Activated T-helper 1 cell treated with anti-CD3 and anti-CD28 coated beads, Interleukin-12 subunit alpha, Interleukin-12 subunit beta, Interleukin-2, Interleukin-4 antibody, amounts not matched to agents 30 ng/mL and 10 ng/mL and 1 ng/mL, durations not matched to agents 14 hours and 24 hours and 36 hours (primary cell): ENCODE measurements at places on chromosomes 16 and 17.
A peak's percentile ranks its signal among the peaks of the same experiment; 100 is the strongest.

DNA sequence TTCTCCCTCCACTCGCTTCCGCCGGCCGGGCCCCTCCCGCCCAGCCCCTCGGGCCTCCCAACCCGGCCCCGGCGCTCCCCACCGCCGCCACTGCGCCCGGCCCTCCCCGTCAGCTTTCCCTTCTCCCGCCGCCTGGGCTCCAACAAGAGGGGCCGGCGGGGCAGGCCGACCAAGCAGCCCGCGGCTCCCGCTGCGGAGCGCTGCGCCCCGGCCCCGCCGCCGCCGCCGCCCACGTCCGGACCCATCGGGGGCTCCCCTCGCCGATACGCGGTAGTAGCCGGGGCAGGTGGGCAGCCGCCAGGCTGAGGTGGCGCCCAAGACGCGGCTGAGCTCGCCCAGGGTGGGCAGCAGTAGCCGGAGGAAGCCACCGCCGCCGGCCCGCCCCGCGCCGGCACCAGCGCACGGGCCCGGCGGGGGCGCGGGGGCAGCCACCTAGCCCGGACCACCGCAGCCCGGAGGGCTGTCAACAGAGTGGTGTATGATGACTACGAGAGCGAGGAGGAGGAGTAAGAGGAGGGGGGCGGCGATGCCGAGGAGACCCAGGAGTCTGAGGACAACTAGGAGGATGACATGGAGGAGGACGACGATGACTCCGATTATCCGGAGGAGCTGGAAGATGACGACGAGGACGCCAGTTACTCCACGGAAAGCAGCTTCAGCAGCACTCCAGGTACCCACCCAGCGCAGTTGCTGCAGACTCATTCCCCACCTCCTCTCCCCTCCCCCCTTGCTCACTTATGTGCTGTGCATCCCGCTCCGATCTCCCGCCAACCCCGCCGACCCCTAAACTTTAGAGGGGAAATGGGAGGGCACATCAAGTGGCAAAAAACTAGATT is 498 bp downstream of the LRRC37B start:
- peaks cover 12% of the 10 kb centered on the region for H3K36me3 ChIP-seq
- peak; percentile 37 for DNase-seq
- peak overlapping the region; percentile 93 for H3K4me3 ChIP-seq
- H3K27ac ChIP-seq: peak overlapping the region; percentile 90
- no peaks in the 10 kb centered on the region for H3K27me3 ChIP-seq

DNA sequence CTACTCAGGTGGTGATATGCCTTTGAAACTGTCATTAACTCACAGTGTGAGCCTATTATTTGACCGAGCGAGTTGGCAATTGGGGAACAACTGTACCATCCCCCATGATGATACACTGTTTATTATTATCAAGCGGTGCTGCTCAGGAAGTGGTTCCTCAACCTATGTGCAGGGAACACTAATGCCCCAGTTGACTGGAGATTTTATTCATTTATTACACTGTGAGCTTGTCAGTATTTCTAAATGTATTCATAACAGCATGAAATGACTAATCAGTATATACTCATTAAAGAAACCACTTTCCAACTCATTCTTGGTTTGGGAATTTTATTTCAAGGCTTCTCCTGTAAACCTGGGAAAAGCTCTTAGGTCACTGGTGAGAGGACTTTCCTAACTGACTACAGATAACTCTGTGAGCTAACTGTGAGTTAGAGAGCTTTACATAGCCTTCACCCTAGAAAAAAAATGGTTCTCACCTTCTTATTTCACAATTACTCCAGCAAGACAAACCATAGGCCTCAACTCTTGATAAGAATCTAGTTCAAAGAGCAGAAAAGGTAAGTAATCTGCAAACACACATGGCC is 42.4 kb downstream of the NXPH3 start:
- H3K36me3 ChIP-seq: peaks cover 44% of the 10 kb centered on the region
- no peak for DNase-seq
- no peak overlapping the region for H3K27ac ChIP-seq
- H3K4me3 ChIP-seq: no peak overlapping the region
- peaks cover 24% of the 10 kb centered on the region for H3K4me1 ChIP-seq

DNA sequence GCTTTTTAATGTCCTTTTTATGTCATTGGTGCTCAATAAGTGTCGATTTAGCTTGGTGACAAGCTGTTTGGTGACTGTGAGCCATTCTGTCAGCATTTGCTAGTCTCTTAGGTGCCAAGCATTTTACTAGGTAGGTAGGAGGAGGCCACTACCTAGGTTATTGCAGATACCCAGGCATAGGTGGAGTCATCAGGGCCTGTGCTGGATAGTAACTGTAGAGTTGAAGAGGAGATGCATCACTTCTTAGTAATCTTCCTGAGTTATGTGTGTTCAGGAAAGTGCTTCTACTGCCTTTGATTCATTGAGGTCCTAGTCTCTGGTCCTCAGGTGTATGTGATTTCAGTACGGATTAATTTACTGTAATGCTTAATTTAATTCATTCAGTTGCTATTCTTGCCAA is 17.7 kb downstream of the USP10 start:
- no peak for DNase-seq
- no peaks in the 10 kb centered on the region for H3K27me3 ChIP-seq
- no peak overlapping the region for H3K4me3 ChIP-seq
- peaks cover 15% of the 10 kb centered on the region for H3K36me3 ChIP-seq

GRCh38 chr16:28130099-28131088 is 66.9 kb upstream of the GSG1L start:
- DNase-seq: no peak
- H3K36me3 ChIP-seq: peaks cover 59% of the 10 kb centered on the region
- no peak overlapping the region for H3K4me3 ChIP-seq
- H3K4me1 ChIP-seq: peaks cover 17% of the 10 kb centered on the region

GRCh38 chr16:15874745-15875314 is 13.6 kb downstream of the CEP20 start:
- no peak overlapping the region for H3K27ac ChIP-seq
- no peak for DNase-seq
- H3K4me1 ChIP-seq: peaks cover 15% of the 10 kb centered on the region
- H3K4me3 ChIP-seq: no peak overlapping the region
- peaks cover 33% of the 10 kb centered on the region for H3K36me3 ChIP-seq

GRCh38 chr17:72719578-72720493 is 372.7 kb downstream of the SLC39A11 start:
- peaks cover 4% of the 10 kb centered on the region for H3K27me3 ChIP-seq
- H3K4me1 ChIP-seq: peaks cover 47% of the 10 kb centered on the region
- peak; percentile 62 for DNase-seq
- peak overlapping the region; percentile 68 for H3K4me3 ChIP-seq
- peak overlapping the region; percentile 81 for H3K27ac ChIP-seq

GRCh38 chr16:24045641-24046040 is 209.9 kb downstream of the PRKCB start:
- no peak overlapping the region for H3K27ac ChIP-seq
- no peaks in the 10 kb centered on the region for H3K27me3 ChIP-seq
- H3K4me3 ChIP-seq: no peak overlapping the region

DNA sequence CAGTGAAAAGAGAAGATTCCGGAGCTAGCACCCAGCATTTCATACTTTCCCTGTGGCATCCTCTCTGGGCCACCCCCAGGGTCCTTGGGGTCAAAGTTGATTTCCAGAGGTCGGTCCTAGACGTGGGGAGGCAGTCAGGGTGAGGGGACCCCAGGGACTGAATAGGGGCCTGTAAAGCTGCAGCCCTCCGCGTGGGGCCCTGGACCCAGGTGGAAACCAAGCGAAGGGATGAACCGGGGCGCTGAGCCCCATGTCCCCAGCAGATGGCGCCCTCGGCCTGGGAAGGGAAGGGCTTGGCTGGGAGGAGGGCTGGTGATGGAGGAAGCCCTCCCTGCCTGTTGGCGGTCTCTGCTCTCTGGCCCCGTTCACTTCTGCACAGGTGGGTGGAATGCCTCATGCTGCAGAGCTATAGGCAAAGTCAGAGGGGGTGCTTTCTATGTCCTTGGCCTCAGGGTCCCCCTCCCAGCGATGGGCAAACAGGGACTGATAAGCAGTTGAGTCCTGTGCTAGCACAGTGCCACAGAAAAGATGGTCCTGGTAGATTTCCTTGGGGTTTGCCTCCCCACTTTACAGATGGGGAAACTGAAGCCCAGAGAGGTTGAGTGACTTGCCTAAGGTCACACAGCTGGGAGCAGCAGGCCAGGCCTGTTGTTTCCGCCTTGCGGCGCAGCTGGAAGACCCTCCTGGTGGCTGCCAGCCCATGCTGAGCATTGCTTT is 163.4 kb upstream of the CIBAR2 start:
- H3K27me3 ChIP-seq: no peaks in the 10 kb centered on the region
- no peaks in the 10 kb centered on the region for H3K4me1 ChIP-seq
- peak; percentile 43 for DNase-seq
- H3K4me3 ChIP-seq: no peak overlapping the region
- no peaks in the 10 kb centered on the region for H3K36me3 ChIP-seq
- H3K27ac ChIP-seq: no peak overlapping the region

- H3K4me3 ChIP-seq: no peak overlapping the region
- H3K4me1 ChIP-seq: peaks cover 19% of the 10 kb centered on the region
- DNase-seq: no peak
- H3K36me3 ChIP-seq: no peaks in the 10 kb centered on the region
- no peak overlapping the region for H3K27ac ChIP-seq
These were observed 10.6 kb upstream of the TMIGD1 start for GRCh38 chr17:30344283-30345088.

GRCh38 chr17:63751806-63752205 is 10.2 kb upstream of the STRADA start:
- H3K4me1 ChIP-seq: peaks cover 16% of the 10 kb centered on the region
- no peak for DNase-seq
- H3K36me3 ChIP-seq: peaks cover 38% of the 10 kb centered on the region
- no peaks in the 10 kb centered on the region for H3K27me3 ChIP-seq
- peak overlapping the region; percentile 83 for H3K27ac ChIP-seq

- peaks cover 49% of the 10 kb centered on the region for H3K36me3 ChIP-seq
- peaks cover 23% of the 10 kb centered on the region for H3K4me1 ChIP-seq
- H3K27ac ChIP-seq: peak overlapping the region; percentile 40
These were observed 59.0 kb downstream of the ANKFY1 start for GRCh38 chr17:4204710-4205173.

DNA sequence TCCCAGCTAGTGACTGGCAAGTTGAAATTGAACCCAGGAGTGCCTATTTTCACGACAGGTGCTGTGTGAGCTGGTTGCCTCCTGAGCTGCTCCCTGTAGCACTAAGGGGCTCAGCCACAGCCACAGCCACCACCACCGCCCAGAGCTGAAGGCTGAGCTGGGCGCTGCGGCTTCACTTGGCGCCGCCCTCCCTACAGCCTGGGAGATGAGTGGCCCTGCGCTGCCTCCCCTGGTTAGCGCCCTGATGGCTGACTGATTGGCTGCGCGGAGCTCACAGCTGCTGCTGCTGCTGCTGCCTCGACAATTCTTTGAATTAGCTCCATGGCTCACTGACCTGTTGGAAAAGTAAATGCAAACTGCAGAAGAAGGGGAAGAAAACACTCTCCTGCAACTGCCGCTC is 91.8 kb upstream of the TMEM132E start:
- no peaks in the 10 kb centered on the region for H3K36me3 ChIP-seq
- no peak for DNase-seq
- peaks cover 5% of the 10 kb centered on the region for H3K27me3 ChIP-seq
- peaks cover 5% of the 10 kb centered on the region for H3K4me1 ChIP-seq

GRCh38 chr16:78448658-78449271 is 349.3 kb downstream of the WWOX start:
- H3K4me1 ChIP-seq: no peaks in the 10 kb centered on the region
- no peak overlapping the region for H3K4me3 ChIP-seq
- H3K27ac ChIP-seq: no peak overlapping the region
- H3K27me3 ChIP-seq: no peaks in the 10 kb centered on the region

GRCh38 chr16:12182212-12182611 is 205.7 kb downstream of the SNX29 start:
- H3K4me3 ChIP-seq: no peak overlapping the region
- H3K36me3 ChIP-seq: no peaks in the 10 kb centered on the region
- peaks cover 1% of the 10 kb centered on the region for H3K27me3 ChIP-seq
- no peaks in the 10 kb centered on the region for H3K4me1 ChIP-seq

GRCh38 chr17:48123776-48124388 is 16.3 kb downstream of the SNX11 start:
- H3K4me3 ChIP-seq: no peak overlapping the region
- no peaks in the 10 kb centered on the region for H3K27me3 ChIP-seq
- peak overlapping the region; percentile 51 for H3K27ac ChIP-seq
- peaks cover 5% of the 10 kb centered on the region for H3K4me1 ChIP-seq
- no peak for DNase-seq

GRCh38 chr17:42163696-42164407 is 9.1 kb upstream of the RAB5C start:
- no peak overlapping the region for H3K27ac ChIP-seq
- no peak for DNase-seq
- no peaks in the 10 kb centered on the region for H3K36me3 ChIP-seq
- no peaks in the 10 kb centered on the region for H3K4me1 ChIP-seq
- no peak overlapping the region for H3K4me3 ChIP-seq

GRCh38 chr16:14175086-14175485 is 104.0 kb downstream of the MRTFB start:
- H3K4me1 ChIP-seq: no peaks in the 10 kb centered on the region
- H3K27ac ChIP-seq: no peak overlapping the region
- no peaks in the 10 kb centered on the region for H3K27me3 ChIP-seq

- no peaks in the 10 kb centered on the region for H3K36me3 ChIP-seq
- DNase-seq: no peak
- no peak overlapping the region for H3K4me3 ChIP-seq
- H3K27ac ChIP-seq: no peak overlapping the region
These were observed 40.5 kb upstream of the SKAP1 start for GRCh38 chr17:48470388-48471034.

DNA sequence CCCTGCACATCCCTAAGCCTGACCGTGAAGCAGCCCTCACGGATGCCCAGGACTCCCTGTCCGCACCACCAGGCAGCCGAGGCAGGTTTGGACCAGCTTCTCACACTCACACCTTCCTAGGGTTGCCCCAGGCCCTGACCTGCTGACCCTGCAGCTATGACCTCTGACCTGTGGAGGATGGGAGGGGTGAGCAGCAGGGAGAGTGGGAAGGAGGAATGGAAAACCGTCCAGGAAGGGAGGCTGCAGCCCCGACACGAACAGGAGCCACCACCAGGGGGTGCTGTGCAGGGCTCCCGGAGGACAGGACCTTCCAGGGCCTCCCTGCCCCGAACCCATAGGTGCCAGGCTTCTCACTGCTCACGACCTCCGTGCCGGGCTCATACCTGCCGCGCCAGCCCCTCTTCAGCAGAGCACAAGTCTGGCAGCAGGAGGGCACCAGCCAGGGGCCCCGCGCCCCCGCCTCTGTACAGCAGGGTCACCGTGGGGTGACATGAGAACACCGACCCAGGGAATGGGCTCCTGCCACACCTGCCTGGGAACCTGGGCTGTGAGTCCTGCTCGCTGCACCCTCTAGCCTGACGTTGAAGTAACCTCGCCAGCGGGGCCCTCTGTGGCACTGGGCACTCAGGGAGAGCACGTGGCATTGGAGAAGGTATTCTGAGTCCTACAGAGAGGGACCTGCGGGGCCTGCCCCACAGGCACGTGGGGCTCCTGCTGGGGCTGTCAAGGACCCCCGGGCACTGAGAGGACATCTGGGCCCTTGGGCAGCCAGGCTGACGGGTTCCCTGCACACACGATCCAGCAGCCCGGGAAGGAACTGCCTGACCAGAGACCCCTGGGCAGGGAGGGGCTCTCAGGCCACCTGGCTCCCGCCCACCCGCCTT is 37.6 kb downstream of the CTU2 start:
- peaks cover 2% of the 10 kb centered on the region for H3K36me3 ChIP-seq
- peaks cover 10% of the 10 kb centered on the region for H3K4me1 ChIP-seq
- H3K4me3 ChIP-seq: no peak overlapping the region
- H3K27ac ChIP-seq: no peak overlapping the region
- no peaks in the 10 kb centered on the region for H3K27me3 ChIP-seq
- peak; percentile 47 for DNase-seq

- DNase-seq: no peak
- peak overlapping the region; percentile 82 for H3K27ac ChIP-seq
- H3K4me1 ChIP-seq: peaks cover 46% of the 10 kb centered on the region
- H3K36me3 ChIP-seq: peaks cover 35% of the 10 kb centered on the region
- peak overlapping the region; percentile 92 for H3K4me3 ChIP-seq
- H3K27me3 ChIP-seq: no peaks in the 10 kb centered on the region
These were observed 1.0 kb downstream of the MTMR4 start for GRCh38 chr17:58513267-58513964.

GRCh38 chr17:38674014-38674748 is 576 bp downstream of the EPOP start:
- peak overlapping the region; percentile 63 for H3K4me3 ChIP-seq
- H3K27ac ChIP-seq: no peak overlapping the region
- DNase-seq: peak; percentile 28
- H3K4me1 ChIP-seq: peaks cover 45% of the 10 kb centered on the region
